ENCODE measurements at places on chromosomes 7 and 10.

- no peak for DNase-seq
Measured at GRCh38 chr7:118755067-118755625, 530.6 kb downstream of the ANKRD7 start.

GRCh38 chr7:45884136-45884535 is 4.2 kb upstream of the IGFBP1 start:
- DNase-seq, result no peak

DNA sequence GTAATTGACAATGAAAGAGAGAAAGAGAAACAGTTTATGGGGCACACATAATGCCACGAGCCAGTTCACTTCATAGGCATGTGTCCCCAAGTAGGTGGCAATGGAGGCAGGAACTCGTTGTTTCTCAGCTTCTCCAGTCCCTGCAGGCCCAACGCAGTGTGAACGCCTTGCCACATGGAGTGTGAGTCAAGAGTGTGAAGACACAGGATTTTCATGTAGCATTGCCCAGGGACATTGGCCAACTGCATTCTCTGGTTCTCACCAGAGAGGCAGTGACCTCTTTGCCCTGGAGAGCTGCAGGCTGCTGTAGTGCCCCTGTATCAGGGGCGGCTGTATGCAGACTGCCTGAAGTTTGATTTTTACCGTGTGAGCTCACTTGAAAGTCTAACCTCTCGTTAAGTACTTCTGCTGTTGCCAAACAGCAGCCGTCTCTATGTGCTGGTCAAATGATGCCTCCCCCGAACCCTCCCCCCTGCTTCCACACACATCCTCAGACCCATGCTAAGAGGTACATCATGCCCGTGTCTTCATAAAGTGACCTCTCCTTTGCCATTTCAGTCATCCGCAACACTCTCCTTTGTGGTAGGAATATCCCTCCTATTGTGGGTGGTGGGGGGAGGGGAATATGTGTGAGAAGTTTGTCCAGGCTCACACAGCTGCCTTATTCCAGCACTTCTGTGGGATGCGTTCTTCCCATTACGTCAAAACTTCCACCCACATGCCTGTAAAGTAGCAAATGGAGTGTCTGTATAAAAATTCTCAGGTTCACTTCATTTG is 12.7 kb downstream of the LRRC18 start:
- DNase-seq, result no peak

GRCh38 chr7:40331915-40332314 is 197.1 kb downstream of the SUGCT start:
- no peak for DNase-seq

- DNase-seq, result no peak
Measured at GRCh38 chr10:121216295-121216694, 365.1 kb downstream of the WDR11 start.

- DNase-seq, result no peak
Measured at GRCh38 chr7:109699661-109700060, 1130.0 kb downstream of the DNAJB9 start.

DNA sequence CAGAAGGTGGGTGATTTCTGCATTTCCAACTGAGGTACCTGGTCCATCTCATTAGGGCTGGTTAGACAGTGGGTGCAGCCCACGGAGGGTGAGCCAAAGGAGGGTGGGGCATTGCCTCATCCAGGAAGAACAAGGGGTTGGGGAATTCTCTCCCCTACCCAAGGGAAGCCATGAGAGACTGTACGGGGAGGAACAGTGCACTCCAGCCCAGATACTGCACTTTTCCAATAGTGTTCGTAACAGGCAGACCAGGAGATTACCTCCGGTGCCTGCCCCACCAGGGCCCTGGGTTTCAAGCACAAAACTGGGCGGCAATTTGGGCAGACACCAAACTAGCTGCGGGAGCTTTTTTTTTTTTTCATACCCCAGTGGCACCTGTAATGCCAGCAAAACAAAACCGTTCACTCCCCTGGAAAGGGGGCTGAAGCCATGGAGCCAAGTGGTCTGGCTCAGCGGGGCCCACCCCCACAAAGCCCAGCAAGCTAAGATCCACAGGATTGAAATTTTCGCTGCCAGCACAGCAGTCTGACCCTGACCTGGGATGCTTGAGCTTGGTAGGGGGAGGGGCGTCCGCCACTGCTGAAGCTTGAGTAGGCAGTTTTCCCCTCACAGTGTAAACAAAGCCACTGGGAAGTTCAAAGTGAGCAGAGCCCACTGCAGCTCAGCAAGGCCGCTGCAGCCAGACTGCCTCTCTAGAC is 31.2 kb downstream of the ARMC10 start:
- DNase-seq, result no peak

GRCh38 chr10:48947690-48948469 is 8.2 kb upstream of the LRRC18 start:
- no peak for DNase-seq

GRCh38 chr7:30796105-30796869 is 25.1 kb downstream of the MINDY4 start:
- no peak for DNase-seq

- no peak for DNase-seq
Measured at GRCh38 chr7:124062171-124062570, 29.3 kb upstream of the TMEM229A start.

DNA sequence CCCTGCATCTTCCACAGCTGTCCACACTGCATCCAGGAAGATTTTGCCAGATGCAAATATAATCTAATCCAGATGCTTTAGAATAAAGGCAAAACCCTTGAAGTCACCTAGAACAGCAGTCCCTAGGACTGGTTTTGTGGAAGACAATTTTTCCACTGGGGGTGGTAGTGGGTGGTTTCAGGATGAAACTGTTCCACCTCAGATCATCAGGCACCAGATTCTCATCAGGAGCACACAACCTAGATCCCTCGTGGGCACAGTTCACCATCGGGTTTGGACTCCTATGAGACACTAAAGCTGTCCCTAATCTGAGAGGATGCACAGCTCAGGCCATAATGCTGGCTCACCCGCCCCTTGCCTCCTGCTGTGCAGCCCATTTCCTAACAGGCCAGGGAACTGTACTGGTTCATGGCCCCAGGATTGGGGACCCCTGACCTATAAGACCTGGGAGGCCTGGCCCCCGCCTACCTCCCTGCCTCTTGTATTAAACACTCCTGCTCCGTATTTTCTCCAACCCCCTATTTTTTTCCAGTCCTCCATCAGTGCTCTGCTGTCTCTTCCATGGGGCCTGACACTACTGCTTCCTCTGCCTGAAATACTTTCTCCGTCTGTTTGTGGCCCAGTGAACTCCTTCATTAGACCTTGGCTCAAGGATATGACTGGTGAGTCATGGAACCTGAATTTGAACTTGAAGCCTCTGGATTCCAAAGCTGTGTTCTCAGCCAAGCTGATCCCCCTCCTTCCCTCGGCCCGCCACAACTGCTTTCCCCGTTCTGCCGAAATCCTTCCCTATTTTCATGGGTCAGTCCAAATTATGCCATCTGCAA is 79.9 kb upstream of the RHEB start:
- DNase-seq, result no peak

Data from hematopoietic multipotent progenitor cell treated with erythropoietin and hydrocortisone succinate and interleukin-3 and kit ligand, for 15 days (in vitro differentiated cells).